Renal cortical epithelial cell (primary cell): ENCODE measurements at places on chromosomes 1 and 21.

GRCh38 chr1:157429601-157430240 lies 122.6 kb downstream of the FCRL5 start:
- peak; percentile 19 for DNase-seq

DNA sequence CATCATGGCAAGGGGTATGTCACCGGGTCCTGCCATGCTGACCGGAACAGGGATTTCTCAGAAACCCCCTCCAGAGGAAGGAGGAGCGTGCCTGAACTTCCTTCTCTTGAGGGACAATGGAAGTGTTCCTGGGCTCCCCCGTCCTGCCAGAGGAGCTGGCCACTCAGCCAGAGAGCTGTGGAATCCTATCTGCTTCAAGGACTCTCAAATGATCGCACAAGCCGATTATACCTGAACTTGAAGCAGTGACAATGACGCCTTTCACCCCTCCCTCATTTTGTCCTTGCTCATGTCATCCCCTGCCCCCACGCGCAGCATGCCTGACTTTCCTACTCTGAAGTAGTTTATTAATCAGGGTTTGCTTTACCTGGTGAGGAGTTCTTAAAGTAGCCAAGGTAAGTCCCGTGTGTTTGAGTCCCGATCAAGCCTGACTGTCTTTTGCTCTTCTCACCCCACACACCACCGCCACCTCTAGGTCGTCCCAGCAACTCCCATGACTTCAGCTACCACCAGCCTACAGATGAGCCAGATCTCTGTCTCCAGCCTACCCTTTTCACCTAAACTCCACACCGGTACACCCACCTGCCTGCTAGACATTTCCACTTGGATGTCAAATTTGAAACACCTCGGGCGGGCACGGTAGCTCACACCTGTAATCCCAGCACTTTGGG lies 25.0 kb upstream of the PRELP start:
- DNase-seq = no peak

GRCh38 chr21:44708213-44708865 lies 3.0 kb downstream of the TSPEAR start:
- no peak for DNase-seq

- DNase-seq = no peak
Measured at GRCh38 chr1:169005776-169006175, 100.7 kb upstream of the ATP1B1 start.

DNA sequence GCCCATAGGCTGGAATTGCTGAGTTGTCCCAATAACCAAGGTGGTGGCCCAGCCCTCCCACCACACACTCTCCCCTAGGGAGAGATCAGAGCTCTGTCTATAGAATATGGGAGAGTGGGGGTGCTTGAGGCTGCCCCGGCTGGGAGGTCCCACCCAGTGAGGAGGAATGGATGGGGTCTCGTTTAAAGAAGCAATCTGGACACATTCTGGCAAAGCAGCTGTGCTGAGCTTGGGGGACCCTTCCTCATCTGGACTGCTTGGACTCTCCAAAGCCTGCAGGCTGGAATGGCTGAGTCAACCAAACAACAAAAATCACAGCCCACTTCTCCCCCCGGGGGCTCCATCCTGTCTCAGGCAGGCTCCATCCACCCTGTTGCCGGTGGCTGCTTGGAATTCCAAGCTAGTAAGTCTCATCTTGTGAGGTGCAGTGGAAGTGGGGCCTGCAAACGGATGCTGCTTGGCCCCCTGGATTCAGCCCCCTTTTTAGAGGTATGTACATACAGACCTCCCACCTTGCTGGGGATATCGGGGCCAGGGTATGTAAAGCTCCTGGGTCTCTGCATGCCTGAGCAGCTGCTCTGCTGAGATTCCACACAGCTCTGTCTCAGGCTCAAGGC lies 67.1 kb upstream of the FAM78B start:
- DNase-seq = no peak

DNA sequence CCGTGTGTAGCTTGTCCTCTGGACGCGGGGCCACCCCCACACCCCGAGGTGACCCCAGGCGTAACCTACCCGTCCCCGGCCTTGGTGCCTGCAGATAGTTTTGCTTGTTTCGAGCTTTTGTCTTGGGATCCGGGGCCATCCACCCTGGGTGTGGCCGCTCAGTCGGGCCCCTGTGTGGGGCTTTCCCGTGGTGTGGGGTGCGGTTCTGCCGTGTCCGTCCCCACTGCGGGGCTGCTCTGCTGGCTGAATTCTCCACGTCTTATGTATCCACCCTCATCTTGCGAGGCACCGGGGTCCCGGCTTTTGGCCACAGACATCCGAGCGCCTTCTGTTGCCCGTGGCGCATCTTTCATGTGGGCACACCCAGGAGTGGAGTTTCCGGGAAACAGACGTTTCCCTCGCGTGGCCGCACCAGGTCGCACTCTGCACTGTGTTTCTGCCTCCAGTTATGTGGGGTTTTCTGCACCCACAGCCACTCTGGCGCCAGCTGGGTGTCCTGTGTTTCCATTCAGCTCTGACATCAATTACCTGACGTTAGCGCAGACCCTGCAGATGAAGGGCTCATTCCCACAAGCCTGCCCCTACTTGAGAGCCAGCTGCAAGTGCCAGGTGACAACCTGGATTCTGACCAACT lies 64.9 kb downstream of the PRKCZ start:
- DNase-seq = no peak

DNA sequence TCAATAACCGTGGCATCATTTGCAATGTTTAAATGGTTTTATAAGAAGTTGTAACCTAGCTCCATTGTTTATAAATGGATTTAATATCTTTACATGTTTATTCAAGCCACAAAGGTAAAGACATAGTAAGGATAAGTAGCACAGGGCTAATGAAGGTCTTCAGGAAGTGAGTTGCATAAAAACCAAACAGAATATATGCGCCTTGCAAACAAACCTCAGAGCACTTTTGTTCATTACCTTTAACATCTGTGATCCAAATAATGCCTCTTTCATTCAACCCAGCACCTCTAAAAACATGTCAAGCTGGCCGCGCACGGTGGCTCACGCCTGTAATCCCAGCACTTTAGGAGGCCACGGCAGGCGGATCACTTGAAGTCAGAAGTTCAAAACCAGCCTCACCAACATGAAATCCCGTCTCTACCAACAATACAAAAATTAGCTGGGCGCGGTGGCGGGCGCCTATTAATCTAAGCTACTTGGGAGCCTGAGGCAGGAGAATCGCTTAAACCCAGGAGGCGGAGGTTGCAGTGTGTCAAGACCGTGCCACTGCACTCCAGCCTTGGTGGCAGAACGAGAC lies 25.3 kb downstream of the BRINP3 start:
- DNase-seq = no peak

DNA sequence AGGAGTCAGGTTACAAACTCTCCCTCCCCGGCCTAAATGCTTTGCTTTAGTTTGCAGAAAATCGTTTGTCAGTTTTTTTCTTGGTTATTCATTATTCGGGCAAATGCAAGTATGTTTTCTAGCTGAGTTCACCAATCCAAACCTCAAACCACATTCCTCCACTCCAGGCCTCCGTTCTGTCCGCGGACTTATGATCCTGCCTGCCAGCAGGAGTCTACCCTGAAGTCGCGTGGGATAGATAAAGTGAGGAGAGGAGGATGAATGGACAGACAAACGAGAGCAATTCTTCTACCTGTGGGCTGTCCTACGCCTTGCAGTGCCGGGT lies 1.3 kb downstream of the ADAMTS1 start:
- peak; percentile 68 for DNase-seq

- DNase-seq = no peak
Measured at GRCh38 chr1:54396261-54396933, 9.8 kb downstream of the SSBP3 start.

GRCh38 chr1:75836528-75837100 lies 39.9 kb downstream of the MSH4 start:
- no peak for DNase-seq

GRCh38 chr1:212313616-212314015 lies 28.4 kb downstream of the PPP2R5A start:
- DNase-seq = no peak

DNA sequence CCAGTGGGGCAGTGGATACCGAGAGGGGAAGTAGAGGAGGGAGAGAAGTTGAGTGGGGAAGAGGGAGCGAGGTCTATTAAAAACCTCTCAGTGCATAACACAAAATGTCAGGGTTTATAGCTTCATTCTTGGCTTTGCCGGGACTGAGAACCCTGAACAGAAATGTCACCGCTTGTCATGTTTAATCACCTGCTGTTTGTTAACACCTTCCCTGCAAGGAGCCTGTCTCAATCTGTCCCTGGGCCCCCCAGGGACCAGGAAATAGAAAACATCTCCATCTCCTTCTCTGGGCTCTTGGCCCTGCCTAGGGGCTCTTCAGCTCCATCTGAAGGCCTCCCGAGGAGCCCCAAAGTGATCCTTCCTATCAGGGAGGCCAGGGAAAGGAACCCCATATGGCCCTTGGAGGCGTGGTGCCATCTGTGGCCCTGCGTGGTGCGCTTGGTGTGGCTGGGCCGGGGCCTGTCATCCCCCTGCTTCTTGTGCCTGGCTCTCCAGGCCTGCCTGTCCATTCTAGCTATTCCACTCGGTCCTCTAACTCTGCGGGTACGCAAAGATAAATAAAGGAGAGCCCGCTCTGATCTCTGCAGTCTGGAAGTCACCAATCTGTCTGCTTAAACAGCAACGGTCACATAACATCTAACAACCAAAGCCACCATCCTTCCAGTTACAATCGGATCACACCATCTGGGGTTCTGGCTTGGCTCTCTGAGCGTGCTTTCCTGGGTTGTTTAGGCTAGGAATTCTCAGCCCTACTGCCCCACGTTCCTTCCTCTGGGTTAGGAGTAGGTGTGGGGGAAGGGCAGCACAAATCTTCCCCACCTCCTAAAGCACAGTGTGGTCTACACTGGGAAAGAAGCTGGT lies 113.8 kb downstream of the CASZ1 start:
- no peak for DNase-seq

DNA sequence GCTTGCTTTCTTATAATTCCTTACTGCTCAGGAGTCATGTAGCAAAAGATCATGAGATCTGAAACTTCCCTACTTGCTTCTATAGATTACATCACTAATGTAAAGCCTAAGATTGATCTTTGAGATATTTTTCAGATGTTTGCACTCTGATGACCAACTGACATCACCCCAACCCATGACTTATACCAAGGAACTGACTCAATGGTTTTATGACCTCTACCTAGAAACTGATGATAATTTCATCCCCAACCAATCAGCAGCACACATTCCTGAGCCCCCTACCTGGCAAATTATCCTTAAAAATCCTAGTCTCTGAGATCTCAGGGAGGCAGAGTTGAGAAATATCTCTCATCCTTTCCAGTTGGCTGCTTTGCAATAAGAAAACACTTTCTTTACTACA lies 122.3 kb upstream of the CAMK1G start:
- no peak for DNase-seq
